Amygdala (tissue), 56 donors: ENCODE measurements at places on chromosomes 4 and X.

DNA sequence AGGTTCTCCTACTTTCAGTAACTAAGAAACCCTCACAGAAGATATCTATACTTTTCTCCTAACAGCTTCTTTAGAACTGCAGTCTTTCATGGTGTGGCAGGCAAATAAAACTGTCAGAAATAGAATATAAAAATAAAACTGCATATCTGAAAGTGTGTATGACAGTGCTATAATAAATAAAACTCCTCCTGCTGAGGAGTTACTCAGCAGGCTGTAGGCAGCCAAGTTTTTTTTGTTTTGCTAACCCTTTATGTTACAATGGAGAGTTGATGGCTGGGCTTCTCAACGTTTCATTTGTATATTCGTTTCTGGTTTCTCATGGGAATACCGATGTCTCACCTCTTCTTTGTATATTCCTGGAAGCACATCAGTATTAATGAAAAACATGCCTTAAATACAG, 18.2 kb upstream of the UGT2B10 start:
- DNase-seq, result no peak

DNA sequence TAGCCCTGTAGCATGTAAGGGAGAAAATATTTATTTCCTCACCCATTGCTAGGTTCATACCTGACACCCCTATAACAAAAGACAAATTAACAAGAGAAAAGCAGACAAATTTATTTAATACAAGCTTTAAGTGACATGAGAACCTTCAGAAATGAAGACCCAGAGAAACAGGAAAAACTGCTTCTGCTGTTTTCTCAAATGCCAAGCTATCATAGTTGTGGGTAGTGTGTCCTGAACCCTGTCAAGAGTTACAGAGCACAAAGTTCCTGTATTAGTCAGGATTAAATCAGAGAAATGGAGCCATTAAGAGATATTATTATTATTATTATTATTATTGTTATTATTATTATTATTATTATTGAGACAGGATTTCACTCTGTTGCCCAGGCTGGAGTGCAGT, 17.5 kb downstream of the CCDC160 start:
- DNase-seq, result no peak

GRCh38 chrX:105822138-105823091, at the start of gene NRK:
TSS of gene NRK (plus strand) at chrX:105822539. CDS start at chrX:105822846, 307 bp downstream.
- no peak for DNase-seq

GRCh38 chrX:51694254-51694653, 11.6 kb upstream of the CENPVL2 start:
- no peak for DNase-seq

- no peak for DNase-seq
Observed at GRCh38 chrX:152136312-152136711, 2.1 kb downstream of the MAGEA10 start.

GRCh38 chr4:147591106-147591505, 26.1 kb upstream of the TMEM184C start:
- no peak for DNase-seq

- DNase-seq, result no peak
Observed at GRCh38 chrX:43753637-43754036, 97.5 kb downstream of the MAOA start.

DNA sequence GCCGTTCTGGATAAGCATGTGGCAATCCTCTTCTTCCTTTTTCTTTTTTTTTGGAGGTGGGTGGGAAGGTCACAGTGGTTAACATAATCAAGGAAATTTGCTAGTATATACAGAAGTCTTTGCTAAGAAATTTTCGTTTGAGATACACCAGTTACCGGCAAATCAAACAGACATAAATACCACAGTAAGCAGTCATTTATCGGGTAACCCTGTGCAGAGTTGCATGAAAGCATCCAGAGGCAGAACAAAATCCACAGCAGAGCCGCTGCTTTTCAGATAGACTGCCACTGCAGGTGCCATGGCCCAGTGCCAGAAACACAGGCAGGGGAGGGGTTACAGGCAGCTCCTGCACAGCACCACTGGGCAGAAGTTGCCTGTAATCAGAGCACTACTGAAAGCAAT, 179.1 kb upstream of the MAB21L2 start:
- DNase-seq, result no peak

- DNase-seq, result no peak
Observed at GRCh38 chrX:137562096-137562495, 3.8 kb upstream of the ZIC3 start.

- no peak for DNase-seq
Observed at GRCh38 chr4:3402491-3403347, 39.0 kb upstream of the HGFAC start.

- DNase-seq, result no peak
Observed at GRCh38 chr4:146883070-146883469, 62.6 kb downstream of the TTC29 start.

DNA sequence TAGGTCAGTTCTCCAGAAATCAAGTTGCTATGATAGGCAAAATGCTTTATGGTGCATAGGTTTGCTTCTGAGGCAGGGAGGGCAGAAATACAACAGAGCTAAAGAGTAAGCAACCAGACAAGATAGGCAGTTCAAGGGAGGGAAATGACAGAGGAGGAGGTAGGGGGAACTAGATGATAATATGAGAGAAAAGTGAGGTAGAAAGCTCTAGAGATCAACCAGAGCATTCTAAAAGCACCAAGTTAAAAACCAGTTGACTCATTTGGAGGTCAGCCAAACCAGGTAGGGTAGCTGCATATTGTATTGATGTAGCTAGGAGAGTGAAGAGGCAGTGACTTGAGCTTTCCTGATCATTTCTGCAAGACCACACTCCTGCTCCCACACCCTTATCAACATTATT, 49.0 kb upstream of the SLC16A2 start:
- DNase-seq, result no peak

DNA sequence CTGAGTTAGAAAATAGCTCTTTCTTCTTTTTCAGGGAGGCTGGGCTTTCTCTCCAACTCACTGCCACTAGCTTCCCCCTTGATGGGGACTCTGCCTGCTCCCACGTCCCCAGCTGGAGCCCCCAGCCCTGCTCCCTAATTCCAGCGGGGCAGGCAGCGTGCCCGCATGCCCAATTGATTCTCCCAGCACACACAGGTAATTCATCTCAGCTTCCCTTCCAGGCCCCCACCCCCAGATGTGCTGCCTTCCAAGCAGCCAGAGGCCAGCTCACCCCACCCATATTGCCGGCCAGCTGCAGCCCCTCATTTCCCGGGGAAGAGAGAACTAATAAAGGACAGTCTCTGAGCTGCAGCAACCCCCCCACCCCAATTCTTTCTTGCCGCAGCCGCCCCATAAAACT, 69.8 kb downstream of the EFNB1 start:
- DNase-seq, result no peak

GRCh38 chr4:76689145-76689817, 208.7 kb downstream of the SOWAHB start:
- DNase-seq, result no peak

GRCh38 chrX:14956813-14957582, 83.8 kb downstream of the MOSPD2 start:
- no peak for DNase-seq

- DNase-seq, result no peak
Observed at GRCh38 chrX:124328765-124329164, 3.7 kb upstream of the TEX13D start.

GRCh38 chrX:107484002-107484726, 34.7 kb downstream of the FRMPD3 start:
- DNase-seq, result no peak

- no peak for DNase-seq
Observed at GRCh38 chr4:169446824-169447223, 165.6 kb downstream of the NEK1 start.

DNA sequence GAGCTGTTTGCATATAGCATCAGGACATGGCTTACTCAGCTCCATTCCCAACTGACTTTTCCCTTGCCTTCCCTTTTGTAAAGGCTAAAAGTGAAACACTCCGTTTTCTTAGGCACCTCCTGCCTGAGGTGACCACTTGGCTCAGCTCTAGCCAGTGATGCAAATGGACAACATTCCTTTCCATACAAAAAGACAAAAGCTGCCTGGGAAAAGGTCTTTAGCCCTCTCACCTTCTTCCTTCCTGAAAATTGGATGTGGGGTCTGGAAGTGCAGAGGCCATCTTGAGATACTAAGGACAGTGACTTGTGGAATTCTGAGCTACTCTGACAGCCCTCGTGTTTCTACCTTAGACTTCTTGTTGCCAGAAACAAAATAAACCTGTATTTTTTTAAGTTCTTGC, 27.7 kb upstream of the SFRP2 start:
- DNase-seq, result no peak

GRCh38 chrX:397575-397974, 10.9 kb upstream of the PPP2R3B start:
- no peak for DNase-seq

DNA sequence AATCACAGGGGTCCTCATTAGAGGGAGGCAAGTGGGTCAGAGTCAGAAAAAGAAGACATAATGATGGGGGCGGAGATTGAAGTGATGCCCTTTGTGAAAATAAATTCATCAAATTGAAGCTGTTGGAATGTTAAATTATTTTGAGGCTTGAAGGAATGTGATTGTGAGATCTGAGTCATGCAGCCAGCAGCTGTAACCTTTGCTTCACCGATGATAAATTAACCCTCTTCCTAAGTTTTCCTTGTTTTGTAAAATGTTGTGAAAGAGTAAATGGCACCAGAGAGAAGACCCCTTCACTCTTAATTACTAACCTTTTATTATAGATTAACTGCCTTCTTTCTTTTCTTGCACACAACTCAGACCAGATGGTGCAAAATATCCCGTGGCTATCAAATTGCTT, 47.7 kb upstream of the FAM9A start:
- DNase-seq, result no peak
